NCI-H1694 (cell line): ENCODE measurements at places on chromosomes 7 and 10.

- no peak for DNase-seq
These were observed 26.9 kb upstream of the EPHB6 start for GRCh38 chr7:142827951-142828500.

- DNase-seq = no peak
These were observed 12.8 kb downstream of the UBE2D4 start for GRCh38 chr7:43938892-43939482.

DNA sequence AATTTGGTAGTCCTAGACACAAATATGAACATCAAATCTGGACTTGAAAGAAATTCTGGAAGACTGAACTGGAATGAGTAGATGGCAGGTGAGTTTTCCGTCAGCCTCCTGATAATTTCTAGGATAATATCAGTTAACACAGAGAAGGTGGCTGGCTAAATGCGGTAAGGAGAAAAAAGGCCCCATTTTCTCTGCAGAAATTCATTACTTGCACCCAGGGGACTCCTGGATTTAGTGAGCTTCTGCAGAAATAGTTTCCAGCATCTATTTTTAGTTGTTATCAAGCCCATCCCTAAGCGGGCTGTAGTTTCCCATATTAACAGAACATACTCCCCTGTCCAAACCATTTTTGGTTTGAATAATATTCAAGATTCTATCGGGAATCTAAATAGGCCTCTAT lies 181.9 kb upstream of the TCERG1L start:
- no peak for DNase-seq

- peak; percentile 26 for DNase-seq
These were observed 21.2 kb downstream of the PDE1C start for GRCh38 chr7:32048970-32049491.

GRCh38 chr10:133196221-133196915 lies 33.6 kb upstream of the UTF1 start:
- no peak for DNase-seq

GRCh38 chr7:159177284-159177953 lies 32.8 kb upstream of the VIPR2 start:
- no peak for DNase-seq

DNA sequence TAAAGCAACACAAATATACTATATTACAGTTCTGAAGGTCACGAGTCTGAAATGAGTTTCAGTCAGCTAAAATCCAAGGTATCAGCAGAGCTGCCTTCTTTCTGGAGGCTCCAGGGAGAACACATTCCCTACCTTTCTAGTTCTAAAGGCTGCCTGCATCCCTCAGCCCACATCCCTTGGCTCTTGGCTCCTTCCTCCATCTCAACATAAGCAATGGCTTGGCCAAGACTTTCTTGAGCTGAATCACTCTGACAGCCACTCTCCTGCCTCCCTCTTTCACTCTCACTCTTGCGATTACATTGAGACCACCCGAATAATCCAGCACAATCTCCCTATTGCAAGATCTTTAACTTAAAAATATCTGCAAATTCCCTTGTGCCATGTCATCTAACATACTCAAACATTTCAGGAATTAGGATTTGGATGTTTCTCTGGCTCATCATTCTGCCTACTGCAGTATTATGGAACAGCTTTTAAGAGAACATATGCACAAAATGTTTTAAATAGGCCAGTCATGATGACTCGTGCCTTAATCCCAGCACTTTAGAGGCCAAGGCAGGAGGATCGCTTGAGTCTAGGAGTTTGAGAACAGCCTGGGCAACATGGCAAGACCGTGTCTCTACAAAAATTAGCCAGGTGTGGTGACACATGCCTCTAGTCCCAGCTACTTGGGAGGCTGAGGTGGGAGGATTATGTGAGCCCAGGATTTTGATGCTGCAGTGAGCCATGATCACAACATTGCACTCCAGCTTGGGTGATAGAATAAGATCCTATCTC lies 144.2 kb upstream of the VSTM2A start:
- DNase-seq = no peak

DNA sequence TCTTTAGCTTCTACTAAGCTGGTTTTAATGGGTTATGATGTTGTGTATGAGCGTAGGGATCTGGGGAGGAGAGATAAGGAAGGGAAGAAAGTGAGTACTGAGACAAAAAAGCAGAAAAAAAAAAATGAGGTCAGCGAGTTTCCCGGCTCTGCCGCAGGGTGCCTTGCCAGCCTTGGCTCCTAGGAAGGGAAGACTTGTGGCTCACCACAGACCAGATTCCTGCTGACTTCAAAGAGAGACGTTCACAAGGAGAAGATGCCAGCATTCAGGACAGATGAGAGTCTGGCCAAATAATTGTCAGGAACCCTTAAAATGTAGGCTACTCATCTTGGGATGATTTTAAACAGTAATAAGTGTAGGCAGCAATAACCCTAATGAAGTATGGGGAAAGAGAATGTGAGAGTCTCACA lies 11.4 kb upstream of the FAS start:
- no peak for DNase-seq

DNA sequence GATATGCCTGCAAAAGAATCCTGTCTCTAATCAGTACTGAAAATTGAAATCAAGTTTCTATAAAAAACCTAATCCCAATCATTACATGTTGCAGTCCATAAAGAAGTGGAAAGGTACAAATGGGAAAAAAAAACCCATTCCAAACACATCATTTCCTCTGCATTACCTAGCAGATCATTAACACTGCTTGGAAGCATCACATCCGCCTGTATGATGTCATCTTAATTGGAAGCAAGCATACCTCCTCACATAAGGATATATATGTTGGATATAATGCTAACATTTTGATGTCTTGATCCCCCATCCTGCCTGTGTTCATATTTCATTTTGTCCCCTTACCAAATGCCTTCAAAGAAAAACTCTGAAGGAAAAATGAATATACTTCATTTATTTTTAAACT lies 241.3 kb upstream of the AOAH start:
- DNase-seq = no peak

GRCh38 chr10:80281784-80282765 lies 7.4 kb downstream of the MAT1A start:
- no peak for DNase-seq

DNA sequence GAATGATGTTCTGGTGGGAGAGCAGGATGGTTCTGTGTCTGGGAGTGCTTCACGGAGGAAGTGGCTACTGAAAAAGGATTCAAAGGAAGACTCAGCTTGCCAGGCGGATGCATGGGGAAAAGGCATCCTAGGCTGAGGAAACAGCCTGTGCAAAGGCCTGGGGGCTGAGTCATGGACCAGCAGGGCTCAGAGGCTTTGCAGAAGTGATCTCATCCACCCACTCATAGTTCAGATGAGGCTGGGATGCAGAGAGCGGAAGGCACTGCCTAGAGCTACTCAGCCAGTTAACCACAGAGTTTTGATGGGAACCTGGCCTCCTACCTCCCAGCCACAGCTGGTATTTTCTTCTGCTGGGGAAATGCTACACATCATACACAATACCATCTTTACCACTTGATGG lies 15.8 kb upstream of the ADAMTS14 start:
- no peak for DNase-seq

GRCh38 chr10:121947343-121948330 lies 19.8 kb upstream of the ATE1 start:
- DNase-seq = no peak

DNA sequence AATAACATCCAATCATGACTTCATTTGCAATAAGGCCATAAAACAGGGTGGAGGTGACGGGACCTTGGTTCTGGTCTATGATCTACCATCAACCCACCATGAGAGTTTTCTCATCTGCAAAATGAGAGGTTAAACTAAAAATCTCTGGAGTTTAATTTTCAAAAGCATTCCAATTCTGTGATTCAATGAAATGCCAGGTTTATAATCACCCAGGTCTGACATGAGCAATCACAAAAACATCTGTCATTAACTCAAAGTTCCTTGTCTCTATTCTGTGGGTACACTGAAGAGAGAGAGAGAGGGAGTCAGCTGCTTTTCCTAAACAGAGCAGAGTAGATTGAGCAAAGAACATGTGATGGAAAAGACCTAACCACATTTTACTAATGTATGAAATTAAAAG lies 75.4 kb downstream of the NUDCD3 start:
- no peak for DNase-seq

DNA sequence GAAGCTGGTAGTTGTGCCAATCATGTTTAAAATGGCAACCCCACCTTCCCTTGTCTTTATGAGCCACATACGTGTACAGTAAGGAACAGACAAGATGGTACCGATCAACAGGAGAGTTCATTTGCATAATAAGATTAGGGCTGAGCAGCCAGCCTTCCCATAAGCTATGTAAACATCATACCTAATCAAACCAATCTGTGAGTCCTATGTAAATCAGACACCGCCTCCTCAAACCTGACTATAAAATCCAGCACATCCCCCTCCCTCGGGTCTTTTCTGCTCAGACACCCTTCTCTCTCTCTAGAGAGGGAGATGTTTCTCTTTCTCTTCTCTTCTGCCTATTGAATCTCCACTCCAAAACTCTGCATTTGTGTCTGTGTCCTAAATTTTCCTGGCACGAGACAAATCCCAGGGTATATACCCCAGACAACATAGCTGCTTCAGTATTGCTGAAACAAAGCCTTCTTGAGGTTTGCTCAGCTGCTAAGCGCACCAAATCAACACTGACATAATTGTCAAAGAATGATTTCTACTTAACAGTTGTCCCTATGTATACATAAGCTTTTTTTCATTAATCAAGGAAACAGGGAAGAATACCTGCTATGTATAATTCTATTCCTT lies 279.2 kb downstream of the THSD7A start:
- DNase-seq = no peak

GRCh38 chr7:22864301-22864700 lies 41.7 kb upstream of the TOMM7 start:
- no peak for DNase-seq

- DNase-seq = no peak
These were observed 369.8 kb downstream of the SDK1 start for GRCh38 chr7:3670898-3671297.

DNA sequence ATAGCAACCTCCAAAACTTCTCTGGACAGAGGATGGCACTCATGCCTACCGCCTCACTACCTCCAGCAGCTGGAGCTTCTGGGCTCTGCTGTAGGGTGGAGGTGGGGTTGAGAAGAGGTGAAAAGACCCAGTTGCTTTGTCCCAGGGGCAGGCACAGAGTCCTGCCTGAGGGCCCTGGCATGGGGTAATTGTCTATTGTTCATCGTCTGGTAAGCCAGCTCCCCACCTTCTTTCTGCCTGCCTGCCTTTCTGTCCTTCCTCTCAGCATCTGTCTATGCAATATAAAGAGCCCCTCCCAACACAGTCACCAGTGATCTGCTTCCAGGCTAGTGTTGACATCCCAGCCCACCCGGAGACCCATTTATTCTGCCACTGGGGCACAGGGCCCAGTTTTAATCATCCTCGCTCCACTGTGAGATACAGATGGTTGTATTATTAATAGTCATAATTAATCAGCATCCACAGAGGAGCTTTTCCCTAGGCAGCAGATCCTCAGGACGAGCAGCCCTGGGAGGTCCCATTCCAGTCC lies 39.0 kb downstream of the ZMIZ1 start:
- DNase-seq = peak; percentile 85

GRCh38 chr7:29397398-29397797 lies 166.2 kb upstream of the PRR15 start:
- no peak for DNase-seq

- DNase-seq = no peak
These were observed 334.3 kb upstream of the SEMA3D start for GRCh38 chr7:85521108-85521694.

GRCh38 chr7:120344276-120344675 lies 71.3 kb downstream of the KCND2 start:
- DNase-seq = no peak

DNA sequence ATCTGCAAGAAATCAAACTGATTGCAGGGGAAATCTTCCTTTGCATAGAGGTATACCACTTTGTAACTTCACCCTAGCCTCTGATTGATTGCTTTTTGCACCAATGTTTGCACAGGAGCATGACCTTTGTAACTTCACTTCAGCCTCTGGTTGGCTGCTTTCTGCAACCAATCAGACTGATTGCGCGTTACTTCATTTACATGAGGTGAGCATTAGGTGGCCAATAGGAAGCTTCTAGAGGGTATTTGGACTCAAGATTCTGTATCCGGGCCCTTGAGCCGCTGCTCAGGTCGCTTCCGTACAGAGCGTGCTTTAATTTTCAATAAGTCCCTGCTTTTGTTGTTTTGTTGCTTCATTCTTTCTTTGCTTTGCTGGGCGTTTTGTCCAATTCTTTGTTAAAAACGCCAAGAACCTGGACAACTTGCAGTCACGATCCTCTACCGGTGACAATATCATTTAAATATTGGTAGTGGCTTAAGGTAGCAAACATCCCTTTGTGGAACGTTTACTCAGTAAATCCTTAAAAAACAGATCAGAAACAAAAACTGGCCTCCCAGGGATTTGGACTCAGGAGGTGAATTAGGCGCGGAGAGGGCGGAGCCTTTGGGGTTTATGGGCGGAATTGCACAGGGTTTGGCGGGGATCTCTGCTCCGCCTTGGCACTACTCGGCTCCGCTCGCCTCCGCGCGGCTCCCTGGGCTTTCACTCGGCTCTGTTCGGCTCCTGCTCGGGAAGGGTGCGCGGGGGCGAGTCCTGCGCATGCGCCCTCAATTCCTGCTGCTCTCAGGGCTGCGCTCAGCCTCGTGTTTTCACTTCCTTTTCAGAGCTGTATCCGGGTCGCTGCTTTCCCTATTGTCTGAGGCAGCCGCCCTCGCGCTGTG lies at the start of gene PHF14:
Gene PHF14 (plus strand): TSS at position 812 of the 881 bp plus-strand sequence. CDS start 452 bp downstream, outside the sequence.
- peak; percentile 98 for DNase-seq

GRCh38 chr7:2107386-2108070 lies 125.2 kb downstream of the MAD1L1 start:
- DNase-seq = no peak

GRCh38 chr7:82726038-82726800 lies 282.6 kb upstream of the CACNA2D1 start:
- DNase-seq = no peak

DNA sequence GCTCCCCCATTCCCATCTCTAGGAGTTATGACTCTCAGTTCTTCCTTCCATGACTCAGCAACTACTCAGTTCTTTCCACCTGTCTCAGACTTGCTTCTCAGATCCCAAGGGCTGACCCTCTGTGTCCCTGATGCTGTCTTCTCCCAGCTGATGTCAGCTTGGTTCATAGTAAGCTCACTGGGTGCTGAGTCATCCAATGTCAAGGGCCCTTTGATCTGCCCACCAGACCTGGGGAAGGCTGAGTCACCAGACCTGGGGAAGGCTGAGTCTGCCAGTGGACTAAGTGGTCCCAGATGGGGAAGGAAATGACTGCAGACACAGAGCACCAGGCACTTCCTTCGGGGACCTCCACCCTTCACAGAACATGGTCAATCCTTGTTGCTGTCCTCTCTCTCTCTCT lies 76.1 kb upstream of the ZEB1 start:
- DNase-seq = no peak

- no peak for DNase-seq
These were observed 12.1 kb downstream of the TAX1BP1 start for GRCh38 chr7:27751888-27752660.
